Thoracic aorta (tissue), 2 donors: ENCODE measurements at places on chromosomes 1 and 21.

GRCh38 chr1:88284066-88284465 is 400.0 kb upstream of the PKN2 start:
- H3K4me1 ChIP-seq: no peaks in the 10 kb centered on the region
- H3K27me3 ChIP-seq: no peaks in the 10 kb centered on the region
- H3K4me3 ChIP-seq: no peak overlapping the region
- no peak overlapping the region for H3K27ac ChIP-seq
- no peaks in the 10 kb centered on the region for H3K36me3 ChIP-seq

DNA sequence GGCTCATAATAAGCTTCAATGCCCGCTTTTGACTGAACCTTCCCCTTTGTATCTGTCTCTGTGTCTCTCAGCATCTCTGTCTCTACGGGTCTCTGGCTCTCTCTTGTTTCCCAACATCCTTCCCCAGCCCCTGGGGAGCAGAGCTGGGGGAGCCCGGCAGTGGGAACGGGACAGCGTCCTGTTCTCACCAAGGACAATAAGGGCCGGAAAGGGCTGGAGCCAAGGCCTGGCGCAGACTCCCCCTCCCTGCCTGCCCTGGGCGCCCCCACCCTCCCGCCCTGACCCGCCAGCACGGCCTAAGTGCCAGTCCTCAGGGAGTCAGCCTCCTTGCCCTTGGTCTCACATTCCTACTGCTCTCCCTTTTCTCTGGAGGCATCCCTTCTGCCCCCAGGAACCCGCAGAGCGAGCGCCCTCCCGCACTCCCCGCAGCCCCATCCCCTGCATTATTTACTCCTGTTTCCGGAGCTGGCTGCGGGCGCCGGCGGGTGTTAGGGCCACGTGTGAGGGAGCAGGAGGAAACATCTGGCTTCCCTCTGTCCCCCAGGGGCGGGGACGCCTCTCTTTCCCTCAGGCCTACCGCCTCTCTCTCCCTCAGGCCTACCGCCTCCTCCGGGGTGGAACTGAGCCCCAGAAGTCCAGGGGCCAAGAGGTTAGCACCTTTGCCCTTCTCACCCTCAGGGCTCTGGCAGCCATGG is 6.5 kb downstream of the KRTCAP2 start:
- H3K36me3 ChIP-seq: peaks cover 7% of the 10 kb centered on the region
- no peak for DNase-seq
- H3K27me3 ChIP-seq: no peaks in the 10 kb centered on the region
- H3K4me1 ChIP-seq: peaks cover 6% of the 10 kb centered on the region
- H3K4me3 ChIP-seq: no peak overlapping the region
- no peak overlapping the region for H3K27ac ChIP-seq

GRCh38 chr1:37038227-37039093 is 4.1 kb upstream of the GRIK3 start:
- DNase-seq: no peak
- no peak overlapping the region for H3K4me3 ChIP-seq
- peaks cover 4% of the 10 kb centered on the region for H3K27me3 ChIP-seq

- H3K36me3 ChIP-seq: no peaks in the 10 kb centered on the region
- no peak for DNase-seq
- no peak overlapping the region for H3K27ac ChIP-seq
- H3K4me3 ChIP-seq: no peak overlapping the region
- no peaks in the 10 kb centered on the region for H3K4me1 ChIP-seq
Observed at GRCh38 chr1:17773591-17774326, 18.6 kb downstream of the ACTL8 start.

- no peaks in the 10 kb centered on the region for H3K27me3 ChIP-seq
- no peak overlapping the region for H3K27ac ChIP-seq
- H3K4me1 ChIP-seq: no peaks in the 10 kb centered on the region
Observed at GRCh38 chr21:41598561-41599431, 90.8 kb upstream of the TMPRSS2 start.

GRCh38 chr1:109204484-109204883 is 9.2 kb upstream of the SARS1 start:
- no peak overlapping the region for H3K27ac ChIP-seq
- DNase-seq: no peak
- peaks cover 5% of the 10 kb centered on the region for H3K4me1 ChIP-seq
- no peak overlapping the region for H3K4me3 ChIP-seq

DNA sequence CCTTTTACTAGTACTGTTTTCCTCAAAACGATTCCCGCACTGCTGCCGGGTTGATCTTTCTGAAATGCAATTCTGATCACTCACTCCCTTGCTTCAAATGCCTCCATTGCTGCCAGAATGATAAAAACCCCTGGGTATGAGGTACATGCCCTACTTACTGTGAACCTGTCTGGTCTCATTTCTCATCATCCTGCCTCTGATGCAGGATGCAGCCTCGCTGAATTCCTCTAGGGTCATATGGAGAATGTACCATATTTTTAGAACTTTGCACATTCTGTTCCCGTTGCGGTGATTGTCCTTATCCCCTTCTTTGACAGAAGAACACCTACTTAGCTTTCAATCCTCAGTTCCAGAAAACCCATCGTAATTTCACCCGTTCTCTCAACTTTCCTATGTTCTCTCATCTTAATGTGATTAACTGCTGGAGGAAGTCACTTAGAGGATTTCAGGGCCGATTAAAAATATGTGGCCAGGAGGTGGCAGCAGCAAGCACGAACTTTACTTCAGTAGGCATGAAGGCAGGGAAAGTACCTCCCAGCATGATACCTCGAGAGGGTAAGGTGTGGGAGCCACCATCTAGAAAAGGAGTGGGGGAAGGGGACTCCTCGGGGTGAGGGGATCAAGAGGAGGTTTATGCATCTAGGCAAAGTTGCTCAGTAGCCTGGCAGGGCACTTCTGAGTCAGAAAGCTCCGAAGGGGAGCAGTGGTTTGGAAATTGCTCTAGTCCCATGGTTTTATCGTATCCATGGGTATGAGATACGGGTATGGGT is 361.5 kb upstream of the ZP4 start:
- no peak overlapping the region for H3K4me3 ChIP-seq
- H3K4me1 ChIP-seq: no peaks in the 10 kb centered on the region
- H3K27ac ChIP-seq: no peak overlapping the region
- H3K27me3 ChIP-seq: no peaks in the 10 kb centered on the region

GRCh38 chr1:37846647-37847339 is 12.6 kb downstream of the MTF1 start:
- H3K27ac ChIP-seq: no peak overlapping the region
- no peak for DNase-seq
- no peaks in the 10 kb centered on the region for H3K36me3 ChIP-seq
- H3K4me1 ChIP-seq: peaks cover 13% of the 10 kb centered on the region
- H3K4me3 ChIP-seq: no peak overlapping the region

DNA sequence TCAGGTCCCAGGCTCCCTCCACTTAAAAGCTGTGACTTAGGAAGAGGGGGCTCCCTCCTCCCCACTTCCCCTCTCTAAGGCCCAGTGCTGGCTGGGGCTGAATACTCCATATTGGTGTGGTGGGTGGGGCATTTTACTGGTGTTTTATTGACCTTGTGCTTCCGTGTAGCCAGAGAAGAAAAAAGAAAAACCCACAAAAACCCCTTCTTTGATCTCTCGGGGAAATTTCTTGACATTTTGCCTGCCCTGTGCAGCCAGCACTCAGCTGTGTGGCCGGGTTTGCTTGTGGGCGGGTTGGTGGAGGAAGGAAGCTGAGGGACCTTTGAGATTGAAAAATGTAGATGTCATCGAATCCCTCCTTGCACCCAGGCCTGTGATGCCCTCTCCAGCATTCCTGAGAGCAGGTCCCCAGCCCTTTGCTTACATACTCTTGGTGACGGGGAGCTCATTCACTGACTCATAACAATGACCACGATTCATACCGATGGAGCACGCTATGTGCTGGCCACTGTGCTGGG is 24.8 kb downstream of the TNFRSF8 start:
- no peaks in the 10 kb centered on the region for H3K36me3 ChIP-seq
- no peak for DNase-seq
- no peak overlapping the region for H3K27ac ChIP-seq

DNA sequence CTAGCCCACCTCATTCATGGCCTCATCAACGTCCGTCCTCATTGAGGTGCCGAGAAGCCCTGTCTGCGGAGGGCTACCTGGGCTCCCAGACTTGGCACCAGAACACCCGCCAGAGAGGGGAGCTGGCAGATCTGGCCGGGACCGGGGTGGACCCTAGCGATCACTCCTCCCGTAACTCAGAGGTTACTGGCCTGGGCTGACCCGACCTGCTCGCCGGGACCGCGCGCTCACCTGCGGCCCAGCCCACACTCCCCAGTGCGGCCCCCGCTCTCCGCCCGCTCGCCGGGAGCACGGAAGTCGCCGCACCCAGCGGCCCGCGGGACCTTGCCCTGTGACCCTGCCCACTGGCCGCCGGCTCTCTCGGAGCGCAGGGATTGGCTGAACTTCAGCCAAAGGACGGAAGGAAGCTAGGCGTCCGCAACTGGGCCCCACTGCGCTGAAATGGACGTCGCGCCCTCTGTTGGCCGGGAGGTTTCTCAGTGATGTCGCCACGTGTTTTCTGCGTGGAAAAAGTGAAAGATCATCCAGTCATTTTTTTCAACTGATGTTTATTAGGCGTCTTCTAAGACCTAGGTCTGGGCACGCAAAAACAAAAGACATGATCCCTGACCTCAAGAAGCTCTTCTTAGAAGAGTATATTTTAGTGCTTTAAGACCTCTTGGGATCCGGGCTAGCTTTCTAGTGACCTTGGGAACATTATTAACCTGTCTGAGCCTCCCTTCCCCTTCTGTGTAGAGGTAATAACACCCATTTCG is at the start of gene SMIM12:
Gene SMIM12, minus strand, starts transcription at position 304 of the 755 bp plus-strand sequence. CDS start 3,772 bp downstream, outside the sequence.
- no peaks in the 10 kb centered on the region for H3K27me3 ChIP-seq
- peak within 1 kb of the TSS; percentile 91 for H3K4me3 ChIP-seq
- peak; percentile 89 for DNase-seq
- H3K36me3 ChIP-seq: peaks cover 9% of the 10 kb centered on the region

- peaks cover 22% of the 10 kb centered on the region for H3K4me1 ChIP-seq
- no peak for DNase-seq
- H3K27me3 ChIP-seq: no peaks in the 10 kb centered on the region
- H3K36me3 ChIP-seq: no peaks in the 10 kb centered on the region
- H3K27ac ChIP-seq: peak overlapping the region; percentile 64
- H3K4me3 ChIP-seq: no peak overlapping the region
Observed at GRCh38 chr1:236997882-236998281, 6.4 kb downstream of the MT1HL1 start.

DNA sequence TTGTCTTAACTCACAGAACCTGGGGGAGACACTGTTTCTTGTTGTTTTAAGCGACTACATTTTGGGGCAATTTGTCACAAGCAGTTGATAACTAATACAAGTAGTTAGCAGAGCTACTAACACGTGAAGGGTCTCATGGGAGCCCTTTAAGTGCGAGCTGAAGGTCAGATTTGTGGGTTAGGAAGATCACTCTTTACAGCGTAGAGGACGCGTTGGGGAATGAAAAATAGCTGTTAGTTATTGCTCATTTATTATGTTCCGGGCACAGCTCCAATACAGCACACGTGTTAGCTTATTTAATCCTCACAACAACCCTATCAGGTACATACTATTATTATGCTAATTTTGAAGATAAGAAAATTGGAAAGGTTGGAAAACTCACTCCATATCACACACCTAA is 95.9 kb downstream of the ACTL8 start:
- no peaks in the 10 kb centered on the region for H3K4me1 ChIP-seq
- no peaks in the 10 kb centered on the region for H3K27me3 ChIP-seq
- no peak for DNase-seq
- no peak overlapping the region for H3K27ac ChIP-seq

- H3K4me3 ChIP-seq: no peak overlapping the region
- H3K27ac ChIP-seq: no peak overlapping the region
- no peaks in the 10 kb centered on the region for H3K27me3 ChIP-seq
- DNase-seq: no peak
- H3K36me3 ChIP-seq: no peaks in the 10 kb centered on the region
Observed at GRCh38 chr1:43882763-43883162, 50.8 kb upstream of the ARTN start.

- peaks cover 98% of the 10 kb centered on the region for H3K4me1 ChIP-seq
- H3K4me3 ChIP-seq: no peak overlapping the region
- no peaks in the 10 kb centered on the region for H3K36me3 ChIP-seq
- H3K27ac ChIP-seq: no peak overlapping the region
- no peaks in the 10 kb centered on the region for H3K27me3 ChIP-seq
Observed at GRCh38 chr21:45094412-45094811, 20.0 kb downstream of the ADARB1 start.

DNA sequence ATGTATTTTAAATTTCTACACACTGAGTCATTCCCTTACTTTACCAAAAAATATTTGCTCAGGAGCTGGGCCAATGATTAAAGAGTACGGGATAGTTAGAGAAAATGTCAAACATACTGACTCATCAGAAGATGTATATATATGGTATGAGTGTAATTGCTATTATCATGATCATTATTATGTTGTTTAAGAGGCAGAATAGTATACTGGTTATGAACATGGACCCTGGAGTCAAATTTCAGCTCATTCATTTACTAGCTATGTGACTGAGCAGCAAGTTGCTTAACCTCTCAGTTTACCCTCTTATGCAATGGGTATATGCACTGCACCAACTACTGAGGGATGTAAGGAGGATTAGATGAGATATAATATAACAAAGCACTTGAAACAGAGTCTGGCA is 41.2 kb upstream of the USH2A start:
- H3K4me3 ChIP-seq: no peak overlapping the region
- H3K27me3 ChIP-seq: no peaks in the 10 kb centered on the region
- H3K4me1 ChIP-seq: no peaks in the 10 kb centered on the region

DNA sequence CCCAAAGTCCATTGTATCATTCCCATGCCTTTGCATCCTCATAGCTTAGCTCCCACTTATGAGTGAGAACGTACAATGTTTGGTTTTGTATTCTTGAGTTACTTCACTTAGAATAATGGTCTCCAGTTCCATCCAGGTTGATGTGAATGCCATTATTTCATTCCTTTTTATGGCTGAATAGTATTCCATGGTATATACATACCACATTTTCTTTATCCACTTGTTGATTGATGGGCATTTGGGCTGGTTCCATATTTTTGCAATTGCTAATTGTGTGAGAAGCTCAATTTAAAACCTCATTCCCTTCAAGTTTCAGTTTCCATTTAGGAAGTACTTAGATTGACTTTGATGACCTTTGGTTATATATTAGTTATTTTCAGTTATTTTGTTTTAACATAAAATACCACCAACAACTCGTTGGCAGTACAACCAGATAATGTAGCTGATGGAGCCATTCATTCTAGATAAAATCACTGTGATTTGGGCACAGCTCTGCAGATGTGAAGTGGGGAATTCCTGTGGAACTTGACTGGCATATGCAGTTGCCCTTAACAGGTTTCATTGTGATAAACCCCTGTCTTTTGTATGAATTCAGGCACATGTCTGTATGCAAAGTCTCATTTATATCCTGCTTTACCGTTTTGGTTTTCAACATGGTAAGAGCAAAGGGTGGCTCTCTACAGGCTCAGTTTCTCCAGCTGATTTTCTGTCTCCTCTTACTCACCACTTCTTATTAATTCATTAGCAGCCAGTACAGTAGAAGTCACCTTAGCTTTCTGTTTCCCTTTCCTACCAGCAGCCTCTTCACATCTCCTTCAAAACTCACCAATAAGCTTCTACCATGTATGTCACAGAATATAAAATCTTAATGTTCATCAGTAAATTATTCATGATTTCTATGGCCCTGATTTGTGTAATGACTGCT is 170.9 kb downstream of the C1orf21 start:
- DNase-seq: no peak
- H3K4me3 ChIP-seq: no peak overlapping the region
- H3K27me3 ChIP-seq: no peaks in the 10 kb centered on the region
- no peaks in the 10 kb centered on the region for H3K36me3 ChIP-seq
- H3K4me1 ChIP-seq: peaks cover 18% of the 10 kb centered on the region
- H3K27ac ChIP-seq: no peak overlapping the region

- no peaks in the 10 kb centered on the region for H3K4me1 ChIP-seq
- H3K4me3 ChIP-seq: no peak overlapping the region
- no peaks in the 10 kb centered on the region for H3K36me3 ChIP-seq
- no peak overlapping the region for H3K27ac ChIP-seq
Observed at GRCh38 chr1:7932524-7933138, 8.0 kb downstream of the TNFRSF9 start.

- no peak overlapping the region for H3K4me3 ChIP-seq
- peaks cover 2% of the 10 kb centered on the region for H3K36me3 ChIP-seq
- H3K27me3 ChIP-seq: no peaks in the 10 kb centered on the region
- no peak overlapping the region for H3K27ac ChIP-seq
- DNase-seq: no peak
- peaks cover 31% of the 10 kb centered on the region for H3K4me1 ChIP-seq
Observed at GRCh38 chr1:198265073-198265661, 108.4 kb downstream of the NEK7 start.
